ENCODE measurements at places on chromosomes 3 and 15. TPM values are rescaled to one million over a fixed set of nuclear protein-coding genes. Genes with fewer than 3 reads are reported as not detected.
A peak's percentile ranks its signal among the peaks of the same experiment; 100 is the strongest.

DNA sequence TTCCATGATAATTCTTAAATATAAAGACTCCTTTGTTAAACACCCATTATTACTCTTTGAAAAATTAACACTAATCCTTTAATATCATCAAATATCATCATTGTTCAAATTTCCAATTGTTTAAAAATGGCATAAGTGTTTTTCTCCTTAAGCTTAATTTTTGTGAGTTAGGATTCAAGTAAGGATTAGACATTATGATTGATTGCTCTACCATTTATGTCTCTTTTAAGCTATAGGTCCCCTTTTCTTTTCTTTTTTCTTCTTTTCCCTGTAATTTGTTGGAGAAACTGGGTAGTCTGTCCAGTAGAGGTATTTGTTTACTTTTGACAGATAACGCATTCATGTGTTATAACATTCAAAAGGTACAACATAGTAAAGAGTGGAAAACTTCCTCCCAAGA lies 9.1 kb downstream of the ABHD2 start:
- no peak for DNase-seq

DNA sequence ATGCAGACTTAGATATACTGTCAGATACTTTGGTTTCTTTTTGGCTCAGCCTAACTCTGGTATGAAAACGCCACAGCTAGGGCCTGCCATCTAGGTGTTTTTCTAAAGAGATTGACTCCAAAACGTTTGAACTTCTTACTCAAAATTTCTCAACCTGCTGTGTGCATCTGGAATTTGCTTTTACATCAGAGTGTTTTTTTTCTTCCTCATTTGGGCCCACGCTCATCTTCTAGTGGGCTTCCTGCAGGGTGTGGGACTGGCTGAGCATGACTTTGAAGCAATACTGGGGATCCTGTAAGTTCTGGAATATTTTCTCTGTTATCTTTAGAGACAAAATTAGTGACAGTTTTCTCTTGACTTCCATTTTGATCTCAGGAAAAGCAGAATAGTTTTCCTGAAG lies 117.8 kb downstream of the NR1D2 start:
- DNase-seq, result no peak

DNA sequence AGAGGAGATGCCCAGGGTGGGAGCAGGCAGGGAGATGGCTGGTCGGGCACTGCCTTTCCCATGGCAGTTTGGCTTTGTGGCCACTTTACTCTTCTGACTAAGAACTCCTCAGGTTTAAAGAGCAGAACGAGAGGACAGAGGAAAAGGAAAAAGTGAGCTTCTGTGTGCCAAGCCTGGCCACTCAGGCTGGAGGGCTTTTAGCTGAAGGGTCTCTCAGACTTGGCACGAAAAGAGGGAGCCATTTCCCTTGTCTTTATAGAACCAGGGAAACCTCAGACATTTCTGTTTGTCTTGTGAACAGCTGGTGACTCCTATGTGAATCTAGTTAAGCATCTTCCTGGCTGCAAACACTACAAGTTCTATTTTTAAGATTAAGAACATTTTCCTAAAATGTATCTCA lies 23.3 kb upstream of the PSMD6 start:
- no peak for DNase-seq

- no peak for DNase-seq
Measured at GRCh38 chr3:20701641-20702040, 515.6 kb upstream of the SGO1 start.

DNA sequence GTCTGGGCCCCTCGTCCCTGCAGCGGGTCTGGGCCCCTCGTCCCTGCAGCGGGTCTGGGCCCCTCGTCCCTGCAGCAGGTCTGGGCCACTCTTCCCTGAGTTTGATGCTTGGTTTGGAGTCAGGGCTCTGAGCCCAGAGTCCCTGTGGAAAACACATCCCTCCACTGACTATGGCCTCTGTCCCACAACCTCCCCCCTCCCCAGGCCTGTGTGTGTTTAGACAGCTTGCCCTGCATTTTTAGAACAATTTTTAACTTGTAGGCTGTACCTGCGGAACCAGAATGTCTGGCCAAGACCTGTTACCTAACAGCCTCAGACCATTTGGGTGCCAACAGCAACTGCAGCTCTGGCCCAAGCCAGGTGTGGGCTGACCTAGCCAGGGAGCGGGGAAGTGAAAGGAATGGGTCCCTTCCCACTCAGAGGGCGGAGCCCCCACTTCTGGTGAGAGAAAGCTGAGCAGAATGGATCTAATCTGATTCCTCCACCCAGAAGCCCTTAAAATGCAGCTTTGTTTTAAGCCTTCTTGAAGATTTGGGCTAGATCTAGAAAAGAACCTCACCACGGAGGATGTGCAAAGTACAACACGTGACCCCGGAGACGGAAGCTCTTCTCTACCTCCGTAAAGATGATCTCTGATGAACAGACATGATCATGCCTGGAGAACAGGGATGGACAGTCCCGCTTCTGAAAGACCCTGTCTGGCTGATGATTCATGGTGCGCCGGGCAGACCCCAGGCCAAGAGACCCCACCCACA lies 60.5 kb upstream of the TFRC start:
- DNase-seq, result peak; percentile 53

DNA sequence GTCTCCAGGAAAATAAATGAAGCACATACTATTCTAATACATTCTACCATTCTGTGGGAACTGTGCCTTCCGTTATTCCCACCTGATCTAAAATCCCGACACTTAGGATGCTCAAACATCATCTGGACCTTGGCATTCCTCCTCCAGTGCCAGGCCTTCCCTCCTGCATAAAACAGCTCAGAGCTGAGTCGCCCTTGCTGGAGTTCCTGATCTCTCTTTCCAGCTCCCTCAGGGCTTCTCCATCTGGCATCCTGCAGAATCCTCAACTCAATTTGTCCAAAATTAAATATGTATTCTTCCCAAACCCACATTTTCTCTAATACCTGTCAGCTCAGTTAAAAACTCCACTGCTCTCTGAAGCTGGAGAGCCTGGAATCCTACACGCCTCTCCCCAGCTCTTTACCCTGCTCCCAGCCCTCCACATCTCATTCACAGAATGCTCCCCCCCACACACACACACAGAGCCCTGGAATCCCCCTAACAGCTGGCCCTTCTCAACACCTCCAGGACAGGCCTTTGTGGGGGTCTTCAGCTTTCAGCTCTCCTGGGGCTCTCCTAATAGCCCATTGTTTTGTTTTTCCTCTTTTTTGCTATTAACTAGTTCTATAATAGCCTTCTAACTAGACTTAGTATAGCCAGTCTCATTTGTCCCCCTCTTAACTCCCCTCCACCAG lies 78.5 kb downstream of the HMG20A start:
- no peak for DNase-seq

DNA sequence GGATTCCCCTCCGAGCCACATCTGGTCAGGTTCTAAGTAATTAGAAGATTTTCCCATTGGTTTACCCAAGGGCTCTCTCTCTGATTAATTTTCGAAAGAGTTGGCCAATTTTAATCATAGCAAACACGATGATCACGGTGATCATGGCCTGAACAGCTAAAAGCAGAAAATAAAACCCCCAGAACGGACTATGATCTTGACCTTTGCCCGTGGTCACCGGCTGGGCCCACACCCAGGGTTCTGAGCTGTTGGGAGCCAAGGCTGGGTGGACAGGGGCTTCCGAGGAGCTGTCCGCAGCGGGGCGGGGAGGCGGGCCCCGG lies 2.6 kb downstream of the GP5 start:
- no peak for DNase-seq

GRCh38 chr3:152780553-152780952 lies 54.4 kb upstream of the P2RY1 start:
- DNase-seq, result no peak

GRCh38 chr3:50239649-50240048 lies 3.6 kb downstream of the GNAI2 start:
- DNase-seq, result peak; percentile 74

DNA sequence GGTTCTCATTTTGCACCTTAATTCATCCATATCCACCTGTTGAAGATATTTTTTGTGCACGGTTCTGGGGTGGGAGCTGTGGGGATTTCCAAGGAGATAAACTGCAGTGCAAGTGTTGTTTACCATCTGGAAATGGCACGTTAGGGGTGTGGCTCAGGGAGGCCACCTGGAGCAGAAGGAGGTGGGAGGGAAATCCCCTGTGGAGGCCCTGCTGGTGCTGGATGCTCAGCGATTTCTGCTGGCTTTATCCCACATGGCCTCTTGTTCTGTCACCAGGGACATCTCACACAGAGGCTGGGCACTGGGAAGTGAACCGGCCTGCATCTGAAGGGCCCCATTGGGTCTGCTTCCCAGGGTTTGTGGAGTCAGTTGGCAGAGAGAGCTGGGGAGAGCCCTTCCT lies 24.3 kb downstream of the TRPM1 start:
- no peak for DNase-seq

GRCh38 chr15:93332168-93332553 lies 243.2 kb upstream of the RGMA start:
- no peak for DNase-seq

GRCh38 chr15:42239528-42240182 lies 31.6 kb upstream of the VPS39 start:
- DNase-seq, result no peak

DNA sequence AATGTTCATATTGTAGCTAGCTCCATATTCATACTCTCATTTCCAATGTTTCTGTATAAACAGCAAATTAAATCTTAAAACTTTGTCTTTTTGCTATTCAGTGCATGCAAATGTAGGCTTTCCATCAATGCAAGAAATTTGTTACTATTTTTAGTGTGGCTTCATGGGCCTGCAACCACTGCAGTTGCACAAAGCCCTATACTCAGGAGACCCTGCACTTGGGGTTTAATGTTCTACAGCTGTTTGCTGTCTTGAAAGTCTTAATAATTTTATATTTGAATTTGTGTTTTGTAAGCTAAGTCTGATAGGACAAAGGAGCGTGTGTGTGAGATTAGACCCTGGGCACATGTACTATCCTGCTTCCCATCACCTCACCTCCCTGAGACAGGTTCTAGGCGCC lies 9.6 kb downstream of the PYDC2 start:
- DNase-seq, result no peak

AHSG gene
- not detected for total RNA-seq

CSPG5 gene
- 3.1 TPM for total RNA-seq

SERPINI2 gene
- not detected for total RNA-seq

ATR gene
- total RNA-seq, result 32.9 TPM

TLR9 gene
- total RNA-seq, result not detected

Data from endodermal cell (in vitro differentiated cells).